ENCODE measurements at places on chromosomes 1 and 21.

GRCh38 chr1:229231754-229232119, 39.2 kb upstream of the RAB4A start:
- no peak for DNase-seq

GRCh38 chr1:143736562-143736961, 235.2 kb downstream of the FAM72C start:
- no peak for DNase-seq

- DNase-seq: no peak
Observed at GRCh38 chr1:77994117-77994705, 10.5 kb upstream of the DNAJB4 start.

- no peak for DNase-seq
Observed at GRCh38 chr1:52054496-52055065, 410 bp downstream of the TXNDC12 start.

DNA sequence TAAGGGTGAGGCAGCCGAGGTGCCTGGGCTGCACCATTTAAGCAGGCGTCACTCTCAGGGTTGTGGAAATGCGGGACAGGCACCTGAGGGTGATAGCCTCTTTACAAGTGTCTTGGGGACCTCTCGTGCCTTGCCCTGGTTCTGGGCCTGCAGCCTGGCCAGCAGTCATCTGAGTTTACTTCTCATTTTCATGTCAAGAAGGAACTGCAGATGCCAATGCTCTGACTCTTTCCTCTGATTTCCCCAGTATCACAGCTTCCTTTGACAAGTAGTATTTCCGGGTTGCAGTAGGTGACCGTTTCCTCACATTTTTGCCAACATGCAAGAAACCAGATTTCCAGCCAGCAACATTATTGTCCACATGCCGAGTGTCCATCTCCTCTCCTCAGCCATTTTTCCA, 286.9 kb downstream of the DISC1 start:
- no peak for DNase-seq

GRCh38 chr1:74245168-74245772, 10.1 kb downstream of the TNNI3K start:
- no peak for DNase-seq

- DNase-seq: no peak
Observed at GRCh38 chr1:42946120-42946898, 12.4 kb downstream of the SLC2A1 start.

- DNase-seq: no peak
Observed at GRCh38 chr1:42935971-42936308, 22.7 kb downstream of the SLC2A1 start.

- DNase-seq: no peak
Observed at GRCh38 chr1:20665726-20666125, 4.6 kb upstream of the DDOST start.

Data from CD4-positive, alpha-beta T cell treated with Interleukin-15 for 4 hours (primary cell).